H9 (cell line): ENCODE measurements at places on chromosomes 5 and 9. TPM values are rescaled to one million over a fixed set of nuclear protein-coding genes. Genes with fewer than 3 reads are reported as not detected.

- DNase-seq: no peak
- no peaks in the 10 kb centered on the region for H3K27me3 ChIP-seq
- H3K36me3 ChIP-seq: no peaks in the 10 kb centered on the region
- no peak overlapping the region for H3K27ac ChIP-seq
- H3K4me1 ChIP-seq: no peaks in the 10 kb centered on the region
Measured at GRCh38 chr5:53930457-53930856, 370.0 kb downstream of the NDUFS4 start.

The CD72 gene
- 3.3 and 3.9 TPM in 2 replicates for total RNA-seq

The CTSV gene
- 82.2 and 85.5 TPM in 2 replicates for total RNA-seq

- no peaks in the 10 kb centered on the region for H3K36me3 ChIP-seq
- no peaks in the 10 kb centered on the region for H3K4me1 ChIP-seq
- no peaks in the 10 kb centered on the region for H3K27me3 ChIP-seq
- DNase-seq: peak; percentile 71
Measured at GRCh38 chr9:121700165-121700831, 48.9 kb downstream of the DAB2IP start.

DNA sequence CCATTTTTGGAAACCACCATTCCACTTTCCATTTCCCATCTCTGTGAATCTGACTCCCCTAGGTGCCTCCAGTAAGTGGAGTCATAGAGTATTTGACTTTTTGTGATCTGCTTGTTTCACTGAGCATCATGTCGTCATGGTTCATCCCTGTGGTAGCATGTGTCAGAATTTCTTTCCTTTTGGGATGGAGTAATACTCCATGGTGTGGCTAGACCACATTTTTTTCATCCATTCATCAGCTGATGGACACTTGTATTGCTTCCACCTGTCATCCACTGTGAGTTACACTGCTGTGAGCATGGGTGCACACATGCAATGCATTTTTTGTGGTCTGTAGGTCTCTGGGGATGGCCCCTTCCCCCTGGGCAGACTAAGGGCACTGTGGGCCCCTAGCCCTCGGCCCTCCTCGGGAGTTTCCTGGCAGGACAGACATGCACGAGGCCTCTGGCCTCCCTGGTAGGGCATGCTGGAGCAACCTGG lies 115.9 kb downstream of the GADD45G start:
- no peak overlapping the region for H3K27ac ChIP-seq
- no peaks in the 10 kb centered on the region for H3K27me3 ChIP-seq

DNA sequence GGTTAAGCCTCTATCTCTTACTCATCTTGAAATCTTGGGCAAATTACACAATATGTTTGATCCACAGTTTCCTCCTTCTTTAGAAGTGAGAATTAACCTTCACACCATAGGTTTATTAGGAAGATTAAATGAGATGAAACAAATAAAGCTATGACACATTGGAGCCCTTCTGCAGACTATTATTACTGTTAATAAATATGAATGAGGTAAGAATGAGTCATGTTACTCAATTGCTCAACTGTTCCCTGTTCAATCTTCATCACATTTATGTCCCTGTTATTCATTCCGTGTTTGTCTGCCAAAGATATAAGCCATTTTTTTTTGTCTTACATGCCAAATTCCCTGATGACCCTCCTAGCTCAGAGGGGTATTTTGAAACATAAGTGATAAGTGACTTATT lies 52.1 kb upstream of the PAPPA start:
- H3K4me1 ChIP-seq: no peaks in the 10 kb centered on the region; the same call in 1 of the 2 replicates
- no peaks in the 10 kb centered on the region for H3K27me3 ChIP-seq
- no peak overlapping the region for H3K27ac ChIP-seq
- H3K36me3 ChIP-seq: no peaks in the 10 kb centered on the region
- no peak for DNase-seq

The HRCT1 gene
- total RNA-seq: not detected in 2 replicates

The MAMDC4 gene
- 6.9 and 9.2 TPM in 2 replicates for total RNA-seq

- no peaks in the 10 kb centered on the region; the same call in 1 of the 2 replicates for H3K36me3 ChIP-seq
- H3K4me1 ChIP-seq: peaks cover 3% of the 10 kb centered on the region; the same call in 1 of the 2 replicates
- no peaks in the 10 kb centered on the region for H3K27me3 ChIP-seq
- DNase-seq: peak; percentile 94
Measured at GRCh38 chr9:124810663-124811355, 33.9 kb downstream of the OLFML2A start.

The SAXO1 gene
- total RNA-seq: 0.09 TPM in 1 of 2 replicates, not detected in the other

The GABRB2 gene
- total RNA-seq: 0.20 and 0.26 TPM in 2 replicates

DNA sequence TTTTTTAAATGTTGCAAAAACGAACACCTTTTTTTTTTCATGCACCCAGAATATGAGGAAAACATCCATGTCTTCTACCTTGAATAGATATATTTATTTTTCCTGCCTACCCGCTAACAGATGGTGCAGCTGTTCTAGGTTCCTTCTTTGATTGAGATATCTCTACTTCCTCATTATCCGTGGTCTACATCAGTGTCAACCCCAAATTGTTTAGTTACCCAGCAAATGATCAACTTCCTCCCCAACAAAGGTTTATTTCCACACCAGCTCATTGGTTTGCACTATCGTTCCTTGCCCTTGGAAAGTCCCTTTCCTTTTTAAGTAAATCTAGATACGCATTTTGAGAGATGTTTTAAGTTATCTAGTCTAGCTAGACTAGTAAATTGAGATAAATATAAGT lies 166.4 kb downstream of the PRR16 start:
- H3K4me3 ChIP-seq: no peak overlapping the region
- no peak for DNase-seq
- no peaks in the 10 kb centered on the region; the same call in 1 of the 2 replicates for H3K36me3 ChIP-seq
- no peak overlapping the region for H3K27ac ChIP-seq
- no peaks in the 10 kb centered on the region for H3K27me3 ChIP-seq
- H3K4me1 ChIP-seq: no peaks in the 10 kb centered on the region

DNA sequence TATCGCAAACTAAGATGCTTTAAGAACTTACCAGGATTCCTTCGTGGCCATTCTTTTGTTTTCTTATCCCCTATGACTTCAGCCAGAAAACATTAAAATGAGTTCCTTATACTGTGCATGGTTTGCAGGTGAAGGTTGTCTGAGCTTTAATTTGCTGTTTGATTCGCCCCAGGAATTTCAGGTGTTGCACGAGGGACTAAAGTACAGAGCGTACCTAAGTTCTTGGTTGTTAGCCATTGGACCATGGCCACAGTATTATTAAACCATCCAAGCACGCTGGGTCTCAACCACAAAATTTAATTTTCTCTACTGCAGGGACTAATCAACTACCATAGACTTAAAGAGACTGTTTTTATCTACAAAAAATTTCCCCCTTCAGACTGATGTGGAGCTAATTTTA lies 208.4 kb upstream of the MPDZ start:
- H3K4me1 ChIP-seq: peaks cover 9% of the 10 kb centered on the region
- H3K4me3 ChIP-seq: no peak overlapping the region
- H3K27me3 ChIP-seq: no peaks in the 10 kb centered on the region
- no peaks in the 10 kb centered on the region for H3K36me3 ChIP-seq
- no peak for DNase-seq

GRCh38 chr5:153516504-153517240 lies 26.2 kb downstream of the GRIA1 start:
- peak; percentile 55 for DNase-seq
- H3K27ac ChIP-seq: no peak overlapping the region
- H3K36me3 ChIP-seq: no peaks in the 10 kb centered on the region
- H3K4me1 ChIP-seq: peaks cover 11% of the 10 kb centered on the region; the same call in 1 of the 2 replicates
- H3K27me3 ChIP-seq: no peaks in the 10 kb centered on the region
- H3K4me3 ChIP-seq: no peak overlapping the region
